ENCODE measurements at places on chromosomes 16 and 17.
A peak's percentile ranks its signal among the peaks of the same experiment; 100 is the strongest.

- DNase-seq = peak; percentile 44
These were observed 17.8 kb downstream of the LUC7L3 start for GRCh38 chr17:50737118-50737698.

GRCh38 chr17:39601758-39602532 is 5.8 kb downstream of the NEUROD2 start:
- DNase-seq = no peak

DNA sequence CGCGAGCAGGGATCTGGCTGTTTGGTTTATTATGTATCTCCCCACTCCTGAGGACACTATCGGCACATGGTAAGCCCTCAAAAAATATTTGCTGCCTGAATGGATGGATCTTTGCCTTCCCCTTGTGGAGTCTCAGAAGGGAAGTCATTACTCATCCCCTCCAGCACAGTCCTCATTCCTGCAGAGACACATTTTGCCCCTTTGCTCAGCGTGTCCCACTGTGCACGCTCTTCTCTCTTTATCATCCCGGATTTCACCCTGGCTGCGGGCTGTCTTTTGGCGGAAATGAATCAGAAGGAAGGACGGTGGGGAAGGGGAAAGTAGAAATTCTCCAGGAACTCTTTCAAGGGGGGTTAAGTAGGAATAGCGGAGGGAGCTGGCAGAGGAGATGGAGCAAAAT is 125.2 kb upstream of the CDC42EP4 start:
- no peak for DNase-seq

DNA sequence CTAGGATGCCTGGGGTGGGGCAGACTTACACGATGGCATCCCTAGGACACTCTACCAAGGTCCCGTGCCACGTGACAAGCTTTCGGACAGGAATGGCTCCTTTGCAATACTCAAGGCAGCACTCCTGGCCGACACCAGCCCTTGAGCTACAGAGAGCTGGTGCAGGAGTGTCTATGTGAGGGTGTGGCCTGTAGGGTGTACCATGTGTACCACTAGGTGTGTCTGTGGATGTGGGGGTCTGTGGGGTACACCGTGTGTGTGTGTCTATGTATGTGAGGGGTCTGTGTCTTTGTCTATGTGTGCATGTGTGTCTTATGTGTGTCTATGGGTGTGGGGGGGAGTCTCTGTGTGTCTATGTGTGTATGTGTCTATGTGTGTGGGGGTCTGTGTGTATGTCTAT is 1.9 kb upstream of the TLE7 start:
- no peak for DNase-seq

- no peak for DNase-seq
These were observed 6.4 kb downstream of the PHKB start for GRCh38 chr16:47467501-47467900.

DNA sequence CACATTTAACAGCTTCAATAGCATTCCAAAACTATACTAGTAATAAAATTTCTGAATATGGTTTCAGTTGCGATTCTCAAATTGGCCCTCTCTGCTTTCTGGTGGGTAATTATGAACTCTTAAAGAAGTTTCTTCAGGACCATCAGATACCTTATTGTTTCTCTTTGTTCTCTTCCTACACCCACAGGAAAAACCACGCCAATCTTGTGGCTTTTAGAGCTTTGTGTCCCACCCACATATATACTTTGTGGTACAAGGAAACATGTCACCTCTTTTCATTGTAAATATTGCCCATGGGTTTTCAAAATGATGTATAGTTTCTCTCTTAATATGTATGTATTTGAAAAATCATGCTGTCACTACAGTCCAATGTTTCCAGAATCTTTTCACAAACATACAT is 12.1 kb downstream of the ABCA9 start:
- DNase-seq = no peak

DNA sequence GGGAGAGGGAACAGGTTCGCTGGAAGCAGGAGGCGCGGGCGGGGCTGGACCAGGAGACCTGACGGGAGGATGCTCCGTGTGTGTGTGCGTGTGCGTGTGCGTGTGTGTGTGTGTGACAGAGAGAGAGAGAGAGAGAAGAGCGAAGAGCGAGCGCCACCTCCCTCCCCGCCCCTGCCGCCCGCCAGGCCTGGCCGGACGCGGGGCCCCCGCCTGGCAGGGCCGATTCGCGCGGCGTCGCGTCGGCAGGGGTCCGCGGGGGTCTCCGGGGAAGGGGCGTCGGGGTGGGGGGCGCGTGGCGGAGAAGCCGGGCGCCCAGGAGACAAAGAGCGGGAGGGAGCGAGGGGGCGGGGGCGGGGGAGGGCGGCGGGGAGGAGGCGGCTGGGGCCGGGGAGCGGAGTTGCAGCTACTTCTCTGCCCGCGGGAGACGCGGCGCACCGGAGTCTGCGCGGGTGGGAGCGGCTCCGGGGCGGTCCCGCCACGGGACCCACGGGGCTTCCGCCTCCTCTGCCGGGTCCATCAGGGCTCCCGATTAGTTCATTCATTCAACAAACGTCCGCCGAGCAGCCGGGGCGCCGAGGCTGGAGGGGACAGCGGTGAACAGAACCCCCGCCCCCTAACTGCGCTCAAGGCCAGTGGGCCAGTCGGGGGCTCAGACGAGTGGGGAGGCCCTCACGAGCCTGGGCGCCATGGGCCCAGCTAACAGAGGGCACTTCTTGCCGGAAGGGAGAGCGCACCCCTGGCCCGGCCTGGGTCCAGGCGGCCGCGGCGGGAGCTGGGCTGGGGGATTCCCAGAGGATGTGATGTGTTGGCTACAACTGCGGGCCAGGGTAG is at the start of gene SAMD14:
Gene SAMD14, minus strand, starts transcription at position 433 of the 831 bp plus-strand sequence. CDS start 5,201 bp downstream, outside the sequence.
- DNase-seq = no peak

DNA sequence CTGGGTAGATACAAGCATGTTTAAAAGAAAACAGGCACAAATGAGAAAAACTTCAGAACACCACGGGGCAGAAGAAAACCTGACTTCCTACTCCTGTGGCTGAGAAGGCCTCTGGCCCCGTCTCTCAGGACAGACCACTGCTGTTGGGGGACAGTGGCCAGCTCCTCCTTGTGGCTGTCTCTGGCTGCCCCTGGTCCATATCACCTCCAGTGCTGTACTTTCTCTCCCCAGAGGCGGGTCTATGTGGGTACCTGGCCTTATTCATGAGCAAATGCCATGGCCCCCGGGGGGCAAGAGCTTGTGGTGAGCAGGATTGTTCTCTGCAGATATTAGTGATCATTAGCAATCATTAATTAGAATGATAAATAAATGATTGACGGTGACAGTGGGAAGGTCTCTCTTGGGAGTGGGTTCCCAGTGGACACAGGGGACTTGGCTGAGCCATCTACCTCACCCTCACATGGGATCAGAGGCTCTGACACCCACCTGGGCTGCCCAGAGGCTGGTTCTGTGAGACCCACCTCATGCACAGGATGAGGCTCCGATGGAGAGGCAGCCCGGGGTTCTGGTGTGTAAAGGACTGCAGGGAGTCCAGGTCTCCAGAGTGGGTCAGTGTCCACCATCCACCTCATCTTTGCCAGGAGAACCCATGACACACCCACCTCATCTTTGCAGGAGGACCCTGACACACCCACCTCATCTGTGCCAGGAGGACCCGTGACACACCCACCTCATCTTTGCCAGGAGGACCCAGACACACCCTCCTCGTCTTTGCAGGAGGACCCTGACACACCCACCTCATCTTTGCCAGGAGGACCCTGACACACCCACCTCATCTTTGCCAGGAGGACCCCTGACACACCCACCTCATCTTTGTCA is 30.6 kb upstream of the CBFA2T3 start:
- DNase-seq = no peak

GRCh38 chr16:9095656-9096397 is 4.4 kb downstream of the HAPSTR1 start:
- no peak for DNase-seq
